Activated T-helper 1 cell treated with Interleukin-2 at 50 U/mL for 16 hours (primary cell): ENCODE measurements at places on chromosomes 4 and X.

GRCh38 chr4:158590306-158590705, 68.6 kb downstream of the RXFP1 start:
- no peak for DNase-seq

DNA sequence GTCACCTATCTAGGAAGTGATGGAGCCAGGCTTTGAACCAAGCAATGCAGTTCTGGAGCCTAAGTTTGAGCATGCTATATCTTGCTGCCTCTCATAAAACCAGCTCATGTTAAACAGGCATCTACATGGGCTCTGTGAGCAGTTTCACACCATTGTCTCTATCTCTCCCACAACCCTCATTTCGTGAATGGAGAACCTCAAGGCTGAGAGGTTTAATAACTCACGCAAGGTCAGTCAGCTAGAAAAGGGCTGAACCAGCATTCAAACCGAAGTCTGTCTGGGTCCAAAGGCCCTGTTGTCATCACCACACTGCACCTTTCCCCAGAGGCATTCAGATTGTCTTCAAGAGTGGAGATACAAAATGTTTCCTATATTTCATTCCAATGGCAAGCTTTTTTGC, 369.2 kb downstream of the MID1IP1 start:
- no peak for DNase-seq

DNA sequence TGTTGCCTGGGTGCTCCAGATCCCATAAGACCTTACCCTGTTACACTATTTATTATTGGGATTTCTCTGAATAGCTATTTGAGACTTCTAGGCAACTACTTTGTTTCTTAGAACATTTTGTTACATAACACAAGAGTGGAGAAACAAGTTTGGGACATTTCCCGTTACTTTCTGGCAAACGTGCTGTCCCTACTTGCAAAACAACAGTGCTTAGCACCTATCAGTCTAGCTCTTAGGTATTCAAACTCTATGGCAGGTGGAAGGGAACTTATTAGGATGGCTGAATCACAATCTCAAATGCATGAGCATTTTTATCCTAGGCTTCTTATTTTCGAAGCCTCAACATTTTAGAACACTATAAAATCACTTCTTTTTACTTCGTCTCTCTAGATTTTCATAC, 613.6 kb downstream of the DMD start:
- DNase-seq, result no peak

- no peak for DNase-seq
These were observed 72.3 kb downstream of the STAG2 start for GRCh38 chrX:124033821-124034220.

DNA sequence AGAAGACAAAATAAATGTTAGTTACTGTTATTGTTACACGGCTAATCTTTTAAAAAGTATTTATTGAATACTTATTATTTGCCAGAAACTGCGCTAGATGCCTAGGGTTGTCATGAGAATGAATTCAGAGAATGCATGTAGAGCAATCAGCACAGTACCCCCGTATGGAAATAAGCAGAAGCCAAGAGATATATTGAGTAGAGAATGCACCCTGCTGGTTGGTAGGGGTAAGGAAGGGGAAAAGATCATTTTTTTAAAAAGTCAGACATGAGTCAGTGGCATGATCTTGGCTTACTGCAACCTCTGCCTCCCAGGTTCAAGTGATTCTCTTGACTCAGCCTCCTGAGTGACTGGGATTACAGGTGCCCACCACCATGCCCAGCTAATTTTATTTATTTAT, 13.1 kb upstream of the DRP2 start:
- no peak for DNase-seq

- DNase-seq, result no peak
These were observed 113.0 kb upstream of the AADAT start for GRCh38 chr4:170202721-170203120.
